ENCODE measurements at places on chromosomes 11 and 22. TPM values are rescaled to one million over a fixed set of nuclear protein-coding genes. Genes with fewer than 3 reads are reported as not detected.

Gene LINC01488
- not detected for total RNA-seq

Gene FDXACB1
- 0.98 TPM for total RNA-seq

Gene PLEKHA7
- 0.09 TPM for total RNA-seq

Gene OR9I1
- total RNA-seq: 0.41 TPM

Gene CDC42EP1
- 30.3 TPM for total RNA-seq

Gene FOXRED2
- 28.1 TPM for total RNA-seq

Gene NDUFV1
- total RNA-seq: 138 TPM

Gene NCR3LG1
- 4.6 TPM for total RNA-seq

All from fibroblast of the aortic adventitia (primary cell).